ENCODE measurements at places on chromosomes 7 and 10.

- DNase-seq: no peak
Measured at GRCh38 chr10:123157210-123157609, 3.0 kb downstream of the BUB3 start.

DNA sequence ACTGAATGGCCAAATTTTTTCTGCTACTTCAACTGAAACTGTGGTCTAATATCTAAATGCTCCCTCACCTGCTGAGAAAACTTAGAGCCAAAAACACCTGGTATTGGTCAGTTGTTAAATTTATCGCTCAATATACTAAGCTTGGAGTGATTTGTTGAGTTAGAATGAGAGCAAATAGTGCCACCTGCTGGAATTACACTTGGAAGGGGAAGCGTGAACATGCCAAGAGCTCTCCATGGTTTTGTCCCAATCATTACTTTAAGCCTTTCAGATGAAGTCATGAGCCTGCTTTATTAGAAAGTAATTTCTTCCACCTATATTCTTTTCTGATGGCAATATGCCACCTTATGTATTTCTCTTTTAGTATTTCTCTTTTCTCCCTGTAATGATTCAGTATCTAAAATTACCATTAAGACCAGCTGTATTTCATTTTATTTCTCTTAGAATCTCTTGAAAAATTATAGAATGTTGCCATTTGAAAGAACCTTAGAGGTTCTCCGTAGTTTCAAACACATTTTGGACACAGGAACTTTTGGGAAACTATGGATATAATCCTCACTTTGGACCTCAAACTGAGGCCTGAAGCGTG, 447.8 kb upstream of the C7orf33 start:
- no peak for DNase-seq

DNA sequence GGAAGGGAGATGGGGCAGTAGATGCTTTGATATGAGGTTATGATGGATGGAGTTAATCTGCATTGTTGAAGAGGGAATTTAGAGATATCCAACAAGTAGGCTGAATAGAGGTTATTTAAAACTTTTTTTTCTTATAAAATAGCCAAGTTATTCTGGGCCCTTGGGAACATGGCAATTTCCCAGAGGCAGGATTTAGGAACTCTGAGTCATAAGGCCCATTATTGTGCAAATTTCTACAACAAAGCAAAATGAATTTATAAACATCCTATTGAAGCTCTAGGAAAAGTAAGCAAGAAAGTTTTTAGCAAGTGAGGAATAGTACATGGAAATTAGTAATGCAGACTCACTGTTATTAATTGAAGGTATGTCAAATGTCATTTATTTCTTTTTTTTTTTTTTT, 160.9 kb upstream of the NPY start:
- DNase-seq: no peak

- DNase-seq: no peak
Measured at GRCh38 chr7:98559958-98560357, 57.1 kb upstream of the NPTX2 start.

DNA sequence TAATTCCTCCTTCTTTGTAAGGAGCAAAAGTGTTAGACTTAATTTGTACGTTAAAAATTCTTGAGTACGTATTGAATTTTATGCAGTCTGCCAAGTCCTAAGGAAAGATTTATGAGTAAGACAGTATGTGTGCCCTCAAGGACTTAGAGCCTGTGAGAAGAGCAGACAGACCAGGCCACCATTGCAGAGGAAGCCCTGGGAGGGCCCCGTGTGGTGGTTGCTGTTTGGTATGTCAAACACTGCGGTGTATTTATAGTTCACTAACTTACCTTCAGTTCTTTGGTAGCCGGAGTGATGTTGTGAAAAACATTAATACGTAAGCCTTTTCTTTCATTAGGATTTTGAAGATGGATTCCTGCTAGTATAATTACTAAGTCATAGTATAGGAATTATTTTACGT, 82.9 kb downstream of the GALNT11 start:
- DNase-seq: no peak

DNA sequence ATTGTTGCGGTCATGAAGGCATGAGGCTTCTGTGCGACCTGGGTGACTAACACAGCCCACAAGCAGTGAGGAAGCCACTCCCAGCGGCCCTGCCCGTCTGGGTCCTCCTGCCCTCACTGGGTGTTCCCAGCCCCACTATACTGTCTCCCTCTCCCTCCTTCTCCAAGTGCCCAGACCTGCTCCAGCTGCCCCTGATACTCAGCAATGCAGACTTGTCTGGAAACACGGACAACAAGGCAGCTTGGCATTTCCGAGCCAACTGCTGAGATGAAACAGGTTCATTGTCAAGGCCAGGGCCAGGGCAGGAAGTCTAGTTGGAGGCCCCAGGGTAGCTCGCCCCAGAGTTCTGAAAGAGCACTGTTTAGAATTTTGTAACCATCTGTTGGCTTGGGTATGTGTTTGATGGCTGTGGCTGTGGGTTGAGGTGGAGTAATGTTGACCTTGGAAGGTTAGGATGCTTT, 95.7 kb downstream of the RBM20 start:
- DNase-seq: peak; percentile 18

- DNase-seq: no peak
Measured at GRCh38 chr7:157459966-157460365, 123.2 kb downstream of the DNAJB6 start.

DNA sequence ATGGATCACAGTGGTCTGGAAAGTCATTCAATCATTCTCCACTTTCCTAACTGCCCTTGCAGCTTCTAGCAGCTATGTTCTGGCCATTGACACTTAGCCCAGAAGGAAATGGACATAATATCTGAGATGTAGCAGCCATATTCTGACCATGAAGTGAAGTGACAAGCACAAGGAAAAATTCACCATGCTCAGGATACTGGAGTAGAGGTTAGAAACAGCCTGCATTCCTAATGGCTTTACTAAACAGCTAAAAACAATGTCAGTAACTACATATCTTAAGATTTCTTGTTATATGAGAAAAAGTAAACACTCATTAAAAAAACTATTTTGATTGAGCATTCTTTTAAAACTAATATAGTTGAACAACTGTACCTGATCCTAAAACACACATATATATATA, 443.8 kb downstream of the MAGI2 start:
- no peak for DNase-seq

GRCh38 chr7:127066974-127067373, 185.8 kb downstream of the GRM8 start:
- DNase-seq: no peak

GRCh38 chr10:36679554-36679953, 445.8 kb upstream of the ANKRD30A start:
- DNase-seq: no peak

DNA sequence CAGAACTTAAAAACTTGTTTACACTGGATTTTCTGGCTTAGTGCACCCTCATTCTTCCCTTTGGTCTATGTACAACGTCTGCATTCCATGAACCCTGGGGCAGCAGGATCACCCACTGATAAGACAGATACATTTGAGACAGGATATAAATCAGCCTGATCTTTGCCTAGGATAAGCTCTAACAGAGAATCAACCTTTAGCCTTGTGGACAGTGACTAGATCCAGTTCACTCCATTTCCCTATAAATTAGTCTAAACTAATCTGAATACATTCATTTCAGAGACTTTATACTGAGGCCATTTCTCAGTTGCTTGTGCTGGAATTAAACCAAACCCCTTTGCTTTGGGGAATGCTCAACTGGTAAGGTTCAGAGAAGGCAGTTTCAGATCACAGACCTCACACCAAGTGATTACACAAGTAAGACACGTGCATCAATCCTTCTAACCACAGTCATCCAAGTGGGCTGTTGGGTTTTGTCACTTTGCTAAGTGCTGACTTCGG, 639.8 kb upstream of the FZD8 start:
- DNase-seq: no peak

DNA sequence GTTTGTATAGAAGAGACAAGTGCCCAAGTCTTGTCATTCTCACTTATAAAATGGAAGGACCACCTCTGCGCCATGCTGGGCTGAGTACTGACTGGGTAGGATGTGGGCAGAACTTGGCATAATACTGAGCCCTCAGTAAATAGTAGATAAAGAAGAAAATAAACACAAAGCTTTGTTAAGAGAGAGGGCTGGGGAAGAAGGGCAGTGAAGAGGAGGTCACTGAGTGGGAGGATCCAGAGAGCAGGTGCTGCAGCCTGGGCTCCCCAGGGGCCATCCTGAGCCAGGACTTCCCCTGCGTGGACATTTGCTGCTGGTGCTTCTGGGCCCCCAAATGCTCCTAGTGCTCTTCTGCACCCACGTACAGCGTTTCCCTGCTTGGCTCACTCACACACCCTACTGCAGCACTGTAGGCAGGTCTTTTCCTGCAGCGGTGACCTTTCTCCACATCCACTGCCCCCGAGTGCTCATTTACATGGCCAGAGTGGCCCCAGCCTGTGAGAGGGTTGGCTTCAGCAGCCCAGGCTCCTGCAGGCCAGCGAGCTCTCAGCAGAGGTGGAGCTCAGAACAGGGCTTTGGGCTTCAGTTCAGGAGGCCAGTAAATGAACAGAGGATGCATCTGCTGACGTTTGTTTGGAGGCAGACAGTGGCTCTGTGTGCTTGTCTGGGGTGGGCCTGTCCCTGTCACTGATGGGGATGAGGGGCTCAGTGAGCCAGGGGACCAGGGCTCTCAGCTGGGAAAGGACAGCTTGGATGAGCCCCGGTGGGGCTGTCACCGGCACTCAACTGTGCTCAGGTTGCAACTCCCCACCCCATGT, 164.6 kb downstream of the ADARB2 start:
- no peak for DNase-seq

GRCh38 chr10:97197030-97197500, 11.3 kb upstream of the SLIT1 start:
- DNase-seq: no peak

DNA sequence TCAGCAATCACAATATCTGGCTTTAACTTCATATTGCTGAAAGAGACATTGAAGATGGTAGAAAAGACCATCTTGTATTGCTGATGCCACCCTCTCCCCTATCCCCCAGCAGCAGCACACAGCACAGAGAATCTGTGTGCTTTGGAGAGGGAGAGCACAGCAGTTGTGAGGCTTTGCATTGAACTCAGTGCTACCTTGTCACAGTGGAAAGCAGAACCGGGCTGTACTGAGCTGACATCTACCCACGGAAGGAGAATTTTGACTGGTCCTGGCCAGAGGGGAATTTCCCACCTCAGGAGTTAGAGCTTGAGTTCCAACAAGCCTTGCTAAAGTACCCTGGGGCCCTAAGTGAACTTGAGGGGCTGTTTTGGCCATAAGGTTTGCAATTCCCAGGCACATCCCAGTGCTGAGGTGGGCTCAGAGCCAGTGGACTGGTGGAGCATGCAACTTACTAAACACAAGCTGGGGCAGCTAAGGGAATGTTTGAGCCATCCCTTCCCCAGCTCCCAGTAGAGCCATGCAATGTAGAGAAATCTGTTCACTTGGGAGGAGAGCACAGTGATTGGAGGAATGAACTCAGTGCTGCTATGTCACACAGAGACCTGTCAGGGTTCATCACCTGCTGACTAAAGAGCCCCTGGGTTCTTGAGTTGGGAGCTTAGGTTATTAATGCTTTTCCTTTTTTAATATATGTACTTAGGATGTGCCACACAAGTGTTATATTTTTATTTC, 62.1 kb downstream of the OR13A1 start:
- no peak for DNase-seq

GRCh38 chr10:129888784-129889616, 75.1 kb downstream of the EBF3 start:
- no peak for DNase-seq

- DNase-seq: no peak
Measured at GRCh38 chr7:112533591-112533990, 52.8 kb downstream of the LSMEM1 start.

Measured in activated effector memory CD4-positive, alpha-beta T cell treated with Interleukin-2 at 50 U/mL for 16 hours (primary cell).